ENCODE measurements at places on chromosomes 6 and 20.

GRCh38 chr6:93319304-93319703, 100.1 kb downstream of the EPHA7 start:
- DNase-seq, result no peak

DNA sequence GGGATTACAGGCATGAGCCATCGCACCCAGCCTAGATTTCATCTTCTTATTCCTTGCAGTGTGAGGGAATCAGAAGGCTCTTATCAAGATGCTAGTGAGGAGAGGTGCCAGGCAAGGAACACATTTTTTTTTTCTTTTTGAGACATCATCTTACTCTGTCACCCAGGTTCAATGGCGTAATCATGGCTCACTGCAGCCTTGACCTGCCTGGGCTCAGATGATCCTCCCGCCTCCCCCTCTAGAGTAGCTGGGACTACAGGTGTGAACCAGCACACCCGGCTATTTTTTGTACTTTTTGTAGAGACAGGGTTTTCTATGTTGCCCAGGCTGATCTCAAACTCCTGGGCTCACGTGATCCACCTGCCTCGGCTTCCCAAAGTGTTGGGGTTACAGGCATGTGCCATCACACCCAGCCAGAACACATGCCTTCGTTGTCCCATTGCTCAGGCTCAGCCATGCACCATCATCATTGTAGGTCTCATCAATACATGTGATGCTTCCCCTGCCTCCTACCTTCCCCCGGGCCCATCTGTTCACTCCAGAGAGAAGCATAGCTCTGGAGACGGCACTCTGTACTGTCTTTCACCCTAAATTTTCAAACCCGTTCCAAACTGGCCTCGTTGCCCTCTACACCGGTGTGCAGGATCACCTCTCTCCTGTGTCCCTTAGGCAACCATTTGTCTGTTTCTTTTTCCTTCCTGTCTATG, 10.1 kb downstream of the FLOT1 start:
- DNase-seq, result no peak

DNA sequence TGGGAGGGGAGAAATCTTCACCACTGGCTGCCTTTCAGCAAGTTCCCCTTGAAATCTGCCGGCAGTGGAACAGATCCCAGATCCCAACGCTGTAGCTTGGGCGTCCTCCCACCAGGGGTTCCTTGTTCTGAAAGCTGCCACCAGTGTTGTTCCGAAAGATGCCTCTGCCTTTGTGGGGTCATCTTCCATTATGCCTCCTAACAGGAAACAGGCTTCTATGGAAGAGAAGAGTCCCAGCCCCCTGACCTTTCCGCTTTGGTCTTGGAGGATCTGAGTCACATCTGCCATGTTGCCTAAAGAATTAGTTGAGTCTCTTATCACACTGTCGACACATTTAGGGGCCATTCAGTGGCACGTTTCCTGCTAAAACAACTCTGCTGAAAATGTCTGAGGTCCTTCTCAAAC, 57.5 kb upstream of the NFATC2 start:
- no peak for DNase-seq

- no peak for DNase-seq
Measured at GRCh38 chr6:45795678-45796077, 220.0 kb downstream of the CLIC5 start.

DNA sequence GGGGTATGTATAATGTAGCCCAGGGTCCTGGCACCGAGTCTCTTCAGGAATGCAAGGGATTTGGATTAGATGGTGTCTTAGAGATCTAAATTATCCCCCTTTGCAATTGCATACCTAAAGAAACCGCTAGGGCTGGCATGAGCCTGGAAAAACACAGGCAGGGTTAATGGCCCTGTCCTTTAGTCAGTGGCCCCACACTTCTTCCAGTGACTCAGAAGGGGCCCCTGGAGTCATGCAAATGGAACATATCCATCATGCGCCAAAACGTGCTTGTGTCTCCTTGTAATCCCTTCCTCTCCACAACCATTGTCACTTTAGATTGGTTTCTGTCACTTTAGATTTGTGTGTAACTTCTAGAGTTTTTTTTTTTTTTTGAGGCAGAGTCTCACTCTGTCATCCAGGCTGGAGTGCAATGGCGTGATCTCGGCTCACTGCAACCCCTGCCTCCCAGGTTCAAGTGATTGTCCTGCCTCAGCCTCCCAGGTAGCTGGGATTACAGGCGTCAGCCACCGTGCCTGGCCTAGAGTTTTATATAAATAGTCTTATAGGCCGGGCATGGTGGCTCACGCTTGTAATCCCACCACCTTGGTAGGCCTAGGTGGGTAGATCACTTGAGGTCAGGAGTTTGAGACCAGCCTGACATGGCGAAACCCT, 8.7 kb upstream of the MYBL2 start:
- no peak for DNase-seq

DNA sequence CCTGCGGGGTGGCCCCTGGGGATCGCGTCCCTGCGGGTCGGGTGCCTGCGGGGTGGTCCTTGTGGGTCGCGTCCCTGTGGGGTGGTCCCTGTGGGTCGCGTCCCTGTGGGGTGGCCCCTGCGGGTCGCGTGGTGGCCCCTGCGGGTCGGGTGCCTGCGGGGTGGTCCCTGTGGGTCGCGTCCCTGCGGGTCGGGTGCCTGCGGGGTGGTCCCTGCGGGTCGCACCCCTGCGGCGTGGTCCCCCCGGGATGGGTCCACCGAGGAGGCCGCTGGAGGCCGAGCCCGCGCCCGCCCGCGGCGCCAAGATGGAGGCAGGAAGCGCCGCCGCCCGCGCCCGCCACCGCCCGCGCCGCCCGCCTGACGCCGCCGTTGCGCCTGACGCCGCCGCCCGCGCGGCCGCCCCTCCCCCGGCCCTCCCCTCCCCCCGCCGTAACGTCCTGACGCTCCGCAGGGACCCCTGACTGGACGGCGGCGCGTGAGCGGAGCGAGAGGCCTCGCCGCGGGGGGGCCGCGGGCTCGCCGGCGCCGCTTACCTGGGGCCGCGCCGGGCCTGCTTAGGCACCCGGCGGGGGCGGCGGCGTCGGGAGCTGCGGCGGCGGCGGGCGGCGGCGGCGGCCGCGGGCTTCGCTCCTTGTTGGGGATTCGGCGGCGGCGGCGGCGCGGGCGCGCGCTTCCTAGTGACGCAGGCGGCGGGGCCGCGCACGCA, at the start of gene GMEB2:
Gene GMEB2 (minus strand): TSS at position 678 of the 705 bp plus-strand sequence. CDS start 7,704 bp downstream, outside the sequence.
- no peak for DNase-seq

DNA sequence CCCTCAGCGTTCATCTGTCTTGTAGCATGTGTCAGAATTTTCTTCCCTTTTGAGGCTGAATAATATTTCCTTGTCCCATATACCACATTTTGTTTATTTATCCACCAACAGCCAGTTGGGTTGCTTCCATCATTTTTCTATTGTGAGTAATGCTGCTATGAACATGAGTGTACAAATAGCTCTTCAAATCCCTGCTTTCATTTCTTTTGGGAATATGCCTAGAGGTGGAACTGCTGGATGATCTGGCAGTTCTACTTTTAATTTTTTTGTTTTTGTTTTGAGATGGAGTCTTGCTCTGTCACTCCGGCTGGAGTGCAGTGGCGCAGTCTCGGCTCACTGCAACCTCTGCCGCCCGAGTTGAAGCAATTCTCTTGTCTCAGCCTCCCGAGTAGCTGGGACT, 64.7 kb downstream of the SASH1 start:
- DNase-seq, result no peak

Data from kidney epithelial cell (primary cell).